ENCODE measurements at places on chromosomes 11 and 22.

DNA sequence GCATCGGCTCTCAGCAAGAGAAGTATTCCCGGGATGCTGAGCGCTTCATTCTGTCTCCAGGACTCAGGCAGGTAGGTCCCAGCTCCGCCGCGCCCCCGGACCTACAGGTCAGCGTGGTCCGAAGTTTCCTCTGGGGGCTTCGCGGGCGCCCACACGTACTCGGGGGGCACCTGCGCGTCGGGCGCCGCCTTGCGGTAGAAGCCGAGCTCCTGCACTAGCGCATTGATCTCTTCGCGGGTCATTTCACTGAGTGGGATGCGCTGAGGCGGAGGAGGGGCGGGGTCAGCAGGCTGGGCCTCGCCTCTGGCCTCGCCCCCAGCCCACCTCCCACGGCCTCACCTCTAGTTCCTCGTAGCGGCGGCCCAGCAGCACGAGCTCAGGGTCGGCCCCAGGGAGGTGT, 2.5 kb downstream of the SELENOM start:
- no peak for DNase-seq

- no peak for DNase-seq
Observed at GRCh38 chr11:18463439-18463838, 7.8 kb downstream of the LDHAL6A start.

- no peak for DNase-seq
Observed at GRCh38 chr11:130548491-130548833, 100.0 kb downstream of the ADAMTS15 start.

GRCh38 chr11:115919341-115920091, 415.3 kb upstream of the CADM1 start:
- DNase-seq = no peak

- DNase-seq = no peak
Observed at GRCh38 chr11:79404325-79404724, 36.5 kb downstream of the TENM4 start.

DNA sequence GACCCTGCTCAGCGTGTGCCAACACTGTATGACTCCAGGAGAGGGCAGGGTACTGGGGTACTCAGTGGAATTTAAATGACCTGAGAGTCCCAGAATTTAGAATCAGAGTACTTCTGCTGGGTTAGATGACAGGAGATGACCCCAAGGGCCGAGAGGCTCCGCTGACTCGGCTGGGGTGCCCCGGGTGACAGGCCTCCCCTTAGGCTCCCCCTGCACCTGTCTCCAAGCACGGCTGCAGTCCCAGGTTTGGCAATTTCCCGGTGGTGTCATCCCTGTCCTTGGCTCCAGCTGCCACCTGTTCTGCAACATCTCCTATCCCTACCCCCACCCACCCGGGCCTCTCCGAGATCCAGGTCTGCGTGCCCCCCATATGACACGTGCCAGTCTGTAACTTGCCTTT, 1.3 kb downstream of the ACTN3 start:
- DNase-seq = no peak

All from stimulated activated CD8-positive, alpha-beta memory T cell treated with anti-CD3 and anti-CD28 coated beads, Interleukin-7, amount 100 ng/mL, for 1 hour (primary cell).